ENCODE measurements at places on chromosomes 13 and 19.
A peak's percentile ranks its signal among the peaks of the same experiment; 100 is the strongest.

- peaks cover 6% of the 10 kb centered on the region for H3K27me3 ChIP-seq
- peaks cover 11% of the 10 kb centered on the region for H3K36me3 ChIP-seq
- H3K27ac ChIP-seq = peak overlapping the region; percentile 99
- no peak for DNase-seq
These were observed 535 bp downstream of the BSG start for GRCh38 chr19:572743-573518.

DNA sequence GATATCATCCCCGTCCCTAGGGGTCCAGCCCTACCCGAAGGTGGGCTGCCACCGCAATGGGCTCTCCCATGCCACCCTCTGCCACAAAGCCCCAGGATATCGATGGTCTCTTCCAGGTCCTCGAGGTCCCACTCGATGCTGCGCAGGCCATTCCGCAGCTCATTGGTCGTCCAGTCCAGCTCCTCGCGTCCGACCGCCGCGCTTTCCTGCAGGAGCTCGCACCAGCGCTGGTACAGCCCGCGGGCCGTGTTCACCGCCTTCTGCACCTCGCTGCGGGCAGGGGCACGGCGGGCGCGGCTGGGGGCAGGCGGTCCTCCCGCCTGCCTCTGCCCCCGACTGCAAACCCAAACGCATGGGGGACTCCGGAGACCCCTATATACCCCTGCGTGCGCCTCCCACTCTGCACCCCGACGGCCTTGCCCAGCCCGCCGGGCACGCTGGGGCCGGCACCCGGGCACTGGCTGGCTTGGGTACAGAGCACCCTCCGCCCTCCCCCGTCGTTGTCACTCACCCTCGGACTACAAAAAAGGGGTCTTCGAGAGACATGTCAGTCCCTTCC lies 468 bp downstream of the STX10 start:
- H3K36me3 ChIP-seq = peaks cover 22% of the 10 kb centered on the region
- peak overlapping the region; percentile 91 for H3K27ac ChIP-seq
- H3K27me3 ChIP-seq = peaks cover 3% of the 10 kb centered on the region
- H3K4me3 ChIP-seq = peak overlapping the region; percentile 94

GRCh38 chr19:1408300-1409203 lies 1.2 kb downstream of the DAZAP1 start:
- peak overlapping the region; percentile 90 for H3K4me3 ChIP-seq
- H3K4me1 ChIP-seq = peaks cover 55% of the 10 kb centered on the region
- DNase-seq = peak; percentile 63
- no peaks in the 10 kb centered on the region for H3K27me3 ChIP-seq
- H3K27ac ChIP-seq = peak overlapping the region; percentile 93

DNA sequence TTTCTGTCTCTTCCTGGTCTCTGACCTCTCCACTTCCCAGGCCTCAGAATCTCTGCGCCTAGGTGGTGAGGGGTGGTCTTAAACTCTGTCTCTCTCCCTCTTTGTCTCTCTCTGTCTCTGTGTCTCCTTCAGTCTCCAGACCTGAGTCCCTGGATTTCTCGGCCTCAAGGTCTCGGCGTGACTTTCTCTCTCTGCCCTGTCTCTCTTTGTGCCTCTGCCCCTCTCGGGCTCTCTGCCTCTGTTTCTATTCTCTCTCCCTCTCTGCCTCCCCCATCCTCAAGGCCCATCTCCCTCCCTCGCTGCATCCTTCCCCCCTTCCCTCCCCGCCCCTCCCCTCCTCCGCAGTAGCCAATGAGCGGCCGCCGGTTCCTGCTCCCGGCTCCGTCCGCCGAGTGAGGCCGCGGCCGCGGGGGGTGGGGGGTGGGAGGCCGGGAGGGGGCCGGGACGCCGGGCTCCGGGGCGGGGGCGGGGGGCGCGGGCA lies at the start of gene CACNG7:
Gene CACNG7, plus strand, starts transcription at position 344 of the 481 bp plus-strand sequence. CDS start 3,554 bp downstream, outside the sequence.
- DNase-seq = no peak
- peaks cover 17% of the 10 kb centered on the region for H3K4me1 ChIP-seq
- H3K27ac ChIP-seq = no peak within 1 kb of the TSS
- peaks cover 72% of the 10 kb centered on the region for H3K27me3 ChIP-seq
- H3K4me3 ChIP-seq = peak within 1 kb of the TSS; percentile 13

DNA sequence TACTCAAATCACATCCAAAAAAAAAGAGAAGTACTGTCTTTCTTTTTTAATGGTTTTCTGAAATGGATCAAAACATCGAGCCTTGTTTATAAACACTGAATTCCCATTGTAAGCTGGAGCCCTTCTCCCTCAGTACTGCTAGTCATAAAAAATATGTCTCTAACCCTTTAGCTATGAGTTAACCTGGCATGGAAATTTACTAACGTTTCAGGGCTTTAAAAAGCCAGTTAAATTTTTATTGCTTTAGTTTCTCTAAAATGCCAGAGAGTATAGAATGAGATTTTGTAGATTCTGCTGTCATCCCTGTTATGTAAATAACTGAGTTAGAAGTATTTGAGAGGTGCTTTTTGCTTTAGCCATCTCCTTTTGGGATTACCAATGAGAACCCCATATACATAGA lies 528.3 kb downstream of the EFNB2 start:
- H3K27me3 ChIP-seq = no peaks in the 10 kb centered on the region
- no peaks in the 10 kb centered on the region for H3K36me3 ChIP-seq
- H3K27ac ChIP-seq = no peak overlapping the region
- no peak overlapping the region for H3K4me3 ChIP-seq

DNA sequence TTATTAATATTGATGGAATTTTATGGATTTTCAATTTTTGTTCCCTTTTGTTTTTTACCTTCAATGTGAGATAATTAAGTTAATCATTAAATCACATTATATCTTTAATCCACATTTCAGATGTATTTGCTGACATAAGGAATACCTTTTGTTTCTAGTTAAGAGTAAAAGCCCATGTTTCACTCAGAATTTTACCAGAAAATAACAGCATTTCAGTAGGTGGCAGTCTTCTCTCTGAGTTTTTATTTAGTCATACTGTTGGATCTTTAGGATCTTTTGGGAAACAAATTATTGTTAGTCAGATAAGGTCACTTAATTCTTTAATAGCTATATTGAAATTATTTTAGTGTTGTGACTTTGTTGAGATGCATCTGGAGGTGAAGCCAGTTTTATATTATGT lies 67.9 kb downstream of the NDFIP2 start:
- peaks cover 2% of the 10 kb centered on the region for H3K4me1 ChIP-seq
- no peak for DNase-seq
- peaks cover 8% of the 10 kb centered on the region for H3K36me3 ChIP-seq
- no peak overlapping the region for H3K27ac ChIP-seq
- peaks cover 2% of the 10 kb centered on the region for H3K27me3 ChIP-seq

DNA sequence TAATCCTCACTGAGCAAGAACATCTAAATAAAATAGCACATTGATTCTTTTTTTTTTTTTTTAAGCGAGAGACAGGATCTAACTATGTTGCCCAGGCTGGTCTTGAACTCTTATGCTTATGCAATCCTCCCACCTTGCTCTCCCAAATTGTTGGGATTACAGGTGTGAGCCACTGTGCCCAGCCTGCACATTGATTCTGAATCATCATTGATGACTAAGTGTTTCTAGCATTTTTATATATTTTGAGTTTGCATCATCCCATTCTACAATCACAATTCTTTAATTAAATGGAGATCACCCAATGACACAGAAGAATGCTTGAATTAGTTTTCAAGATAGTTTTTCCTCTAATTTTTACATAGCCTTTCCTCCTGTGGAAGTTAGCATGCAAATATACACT lies 354.1 kb downstream of the KLF5 start:
- no peaks in the 10 kb centered on the region for H3K36me3 ChIP-seq
- no peak overlapping the region for H3K27ac ChIP-seq
- no peak for DNase-seq
